GM18507 (cell line): ENCODE measurements at places on chromosomes 3 and 15.

DNA sequence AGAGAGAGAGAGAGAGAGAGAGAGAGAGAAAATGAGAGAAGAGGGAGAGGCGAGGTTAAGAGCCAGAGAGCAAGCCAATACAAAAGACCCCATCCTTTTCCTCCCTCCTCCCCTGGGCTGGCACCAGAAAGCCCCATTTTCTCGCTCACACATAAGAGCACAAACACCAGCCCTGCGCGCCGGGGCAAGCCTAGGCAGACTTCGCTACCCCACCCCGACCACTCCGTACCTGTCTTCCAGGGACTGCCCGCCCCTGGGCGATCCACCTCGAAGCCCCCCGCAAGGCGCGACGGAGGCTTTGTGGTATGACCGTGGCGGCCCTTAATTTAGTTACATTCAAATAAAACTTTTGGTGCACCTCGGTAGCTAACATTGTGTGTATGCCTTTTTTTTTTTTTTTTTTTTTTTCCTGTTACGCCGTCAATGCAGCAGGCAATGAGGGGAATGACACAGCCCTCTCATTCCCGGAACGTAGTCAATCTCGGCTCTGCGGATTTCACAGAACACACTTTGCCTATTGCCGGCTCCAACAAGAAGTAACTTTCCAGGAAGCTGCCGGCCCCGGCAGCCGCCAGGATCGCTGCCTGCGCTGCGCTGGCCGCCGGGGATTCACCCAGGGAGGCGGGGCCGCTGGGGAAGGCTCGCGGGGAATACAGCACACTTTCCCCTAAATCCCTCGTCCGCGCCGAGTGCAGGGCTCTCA, 7.7 kb downstream of the BCL6 start:
- no peak for DNase-seq

DNA sequence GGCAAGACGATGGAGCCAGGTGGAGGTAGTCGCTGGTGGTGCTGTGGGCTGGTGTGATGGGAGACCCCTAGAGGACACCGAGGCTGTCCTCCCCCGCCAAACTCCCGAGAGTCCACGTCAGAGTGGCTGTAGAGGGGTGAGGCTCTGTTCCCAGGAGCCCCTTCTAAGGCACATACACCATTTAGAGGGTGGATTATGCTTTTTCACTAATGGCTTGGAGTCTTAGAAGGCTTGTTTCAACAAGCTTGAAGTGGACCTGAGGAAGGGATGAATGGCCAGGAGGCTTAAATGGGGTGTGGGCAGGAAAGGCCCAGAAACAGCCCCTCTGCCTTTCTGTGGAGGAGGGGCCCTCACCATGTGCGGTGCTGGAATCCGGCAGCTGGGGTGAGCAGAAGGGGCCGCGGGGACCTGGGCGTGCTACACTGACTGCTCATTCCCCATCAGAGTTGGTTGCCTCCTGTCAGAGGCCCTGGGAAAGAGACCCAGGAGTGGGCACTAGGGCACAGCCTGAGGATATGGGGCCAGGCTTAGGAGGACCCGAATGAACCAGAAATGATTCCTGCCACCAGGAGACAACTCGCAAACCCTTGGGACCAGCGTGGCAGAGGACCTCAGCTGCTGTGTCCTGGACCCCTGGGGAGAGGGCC, 66.2 kb downstream of the FEM1B start:
- no peak for DNase-seq

- DNase-seq: no peak
These were observed 28.2 kb downstream of the PIK3CB start for GRCh38 chr3:138806376-138807080.

DNA sequence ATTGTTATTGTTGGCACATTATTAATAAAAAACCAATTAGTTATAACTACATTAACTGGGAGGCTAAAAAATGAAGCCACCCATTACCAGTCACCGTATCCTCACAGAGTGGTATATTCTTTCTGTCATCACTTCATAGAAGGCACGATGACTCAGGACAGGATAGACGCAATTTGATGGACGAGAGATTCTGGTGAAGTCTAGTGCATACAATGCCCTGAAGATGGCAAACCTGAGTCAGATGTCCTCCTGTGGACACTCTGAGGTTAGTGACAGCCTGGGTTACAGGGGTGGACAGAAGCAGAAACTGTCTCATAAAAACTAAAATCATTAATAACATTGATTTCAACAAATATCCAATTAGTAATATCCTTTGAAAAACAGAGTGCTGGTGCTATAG, 150.3 kb downstream of the SLC9A9 start:
- DNase-seq: no peak

DNA sequence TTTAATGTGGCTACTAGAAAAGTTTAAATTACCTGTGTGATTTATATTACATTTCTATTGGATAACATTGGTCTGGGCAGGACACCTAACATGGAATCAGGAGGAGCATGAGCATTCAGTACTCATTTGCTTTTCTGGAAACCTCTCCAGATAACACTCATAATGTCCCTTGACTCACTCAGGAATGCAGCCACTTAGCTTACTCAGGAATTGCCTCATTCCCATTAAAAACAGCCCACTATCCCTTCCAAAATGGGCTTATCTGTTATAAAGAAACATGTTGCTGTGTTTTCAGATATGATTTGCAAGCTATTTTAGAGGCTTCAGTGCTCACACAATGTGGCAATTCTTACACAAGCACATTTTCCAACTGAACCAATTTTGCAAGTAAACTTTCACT, 17.1 kb downstream of the GBE1 start:
- DNase-seq: no peak

DNA sequence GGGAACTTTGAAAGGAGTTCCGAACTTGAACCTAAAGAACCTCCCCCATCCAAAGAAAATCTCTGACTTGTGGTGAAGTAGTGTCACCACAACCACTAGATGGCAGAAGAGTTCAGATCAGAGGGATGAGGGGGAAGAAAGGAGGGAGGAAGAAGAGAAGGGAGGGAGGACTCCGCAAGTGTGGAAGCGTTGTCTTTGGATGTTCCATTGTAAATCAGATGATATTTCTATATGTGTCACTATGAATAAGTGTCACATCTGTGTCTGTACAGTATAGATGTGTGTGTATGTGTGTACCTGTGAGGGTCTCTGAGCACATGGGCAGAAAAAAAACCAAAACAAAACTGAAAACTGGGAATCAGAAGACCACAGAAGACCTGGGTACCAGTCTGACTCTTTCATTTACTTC, 16.9 kb downstream of the SLC24A1 start:
- DNase-seq: peak; percentile 52

DNA sequence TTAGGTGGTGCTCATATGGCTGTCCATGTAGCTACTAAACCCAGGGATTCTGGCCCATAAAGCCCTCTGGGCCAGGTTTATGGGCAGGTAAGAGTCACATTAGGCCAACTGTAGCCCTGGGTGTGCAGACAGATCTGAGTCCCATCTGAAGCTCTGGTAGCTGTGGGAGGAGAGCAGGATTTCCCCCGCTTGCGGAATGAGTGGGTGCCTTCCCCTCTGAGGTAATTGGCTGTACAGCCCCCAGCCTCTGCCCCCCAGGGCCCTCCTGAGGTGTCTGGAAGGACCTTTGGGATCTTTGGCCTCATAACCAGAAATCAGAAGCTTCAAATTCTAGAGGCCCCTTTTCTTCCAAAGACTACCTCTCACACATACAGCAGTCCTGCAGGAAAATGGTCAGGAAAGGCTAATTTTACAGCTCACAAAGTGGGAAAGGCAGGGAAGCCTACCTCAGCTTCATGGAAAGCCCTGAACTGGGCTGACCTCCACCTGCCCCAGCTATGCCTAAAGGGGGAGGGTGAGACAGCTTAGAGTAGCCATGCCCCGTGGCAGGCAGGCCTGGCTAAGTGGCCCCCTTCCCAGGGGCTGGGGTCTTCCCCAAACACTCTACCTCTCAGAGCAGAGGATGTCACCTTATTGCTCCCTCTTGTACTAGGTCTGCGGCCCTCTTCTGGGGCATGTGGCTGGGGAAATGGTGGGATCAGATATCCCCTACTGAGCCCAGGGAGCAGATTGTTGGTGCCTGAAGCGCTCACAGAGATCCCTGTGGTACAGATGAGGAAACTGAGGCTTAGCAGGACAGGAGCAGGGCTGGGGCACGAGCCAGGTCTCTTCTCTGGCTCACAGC, 16.8 kb downstream of the HEMK1 start:
- DNase-seq: no peak
